NCI-H774 (cell line): ENCODE measurements at places on chromosomes 6 and 20.

- DNase-seq, result no peak
Observed at GRCh38 chr20:3483784-3484183, 13.0 kb downstream of the ATRN start.

- no peak for DNase-seq
Observed at GRCh38 chr20:44204156-44204831, 6.3 kb downstream of the OSER1 start.

- no peak for DNase-seq
Observed at GRCh38 chr6:14716499-14717146, 529.2 kb upstream of the JARID2 start.

DNA sequence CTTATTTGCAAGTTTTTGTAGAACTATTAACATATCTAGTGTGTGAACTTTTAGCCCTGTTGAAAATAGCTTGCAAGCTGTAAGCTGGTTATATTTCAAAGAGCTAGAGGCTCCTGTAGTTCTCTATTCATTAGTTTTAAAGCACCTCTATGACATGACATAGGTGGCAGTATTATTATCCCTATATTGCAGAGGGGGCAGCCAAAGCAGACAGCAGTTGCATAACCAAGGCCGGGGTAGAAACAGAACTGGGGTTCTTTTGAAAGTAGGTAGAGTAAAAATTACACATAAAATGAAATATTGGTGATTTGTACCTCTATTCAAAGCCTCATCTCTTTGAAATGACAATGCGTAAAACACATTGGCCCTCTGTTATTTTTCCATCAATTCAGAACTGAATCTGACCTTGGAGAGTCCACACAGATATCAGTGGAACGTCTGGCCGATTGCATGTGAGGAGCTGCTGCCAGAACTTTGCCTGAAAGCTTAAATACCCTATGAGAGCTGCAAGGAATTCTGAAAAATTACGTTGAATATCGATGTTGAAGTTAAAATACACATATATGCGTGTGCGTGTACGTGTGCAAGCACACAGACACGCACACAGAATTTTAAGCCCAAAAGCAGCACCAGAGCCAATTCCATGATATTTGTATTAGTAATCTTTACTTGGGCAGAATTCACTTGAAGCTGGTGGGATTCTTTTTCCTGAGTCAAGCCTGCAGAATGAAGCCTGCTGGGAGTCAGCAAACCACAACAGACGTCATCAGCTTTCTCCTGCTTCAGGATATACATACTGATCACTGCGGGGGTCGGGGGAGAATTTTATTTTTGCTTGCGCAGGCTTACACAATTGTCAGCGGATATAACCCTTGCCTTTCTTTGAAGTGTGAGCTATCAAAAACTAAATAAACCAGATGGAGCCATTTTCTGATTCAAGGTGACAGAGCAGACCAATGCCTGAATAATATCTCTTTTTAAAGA is 163.2 kb downstream of the PDE7B start:
- DNase-seq, result no peak

DNA sequence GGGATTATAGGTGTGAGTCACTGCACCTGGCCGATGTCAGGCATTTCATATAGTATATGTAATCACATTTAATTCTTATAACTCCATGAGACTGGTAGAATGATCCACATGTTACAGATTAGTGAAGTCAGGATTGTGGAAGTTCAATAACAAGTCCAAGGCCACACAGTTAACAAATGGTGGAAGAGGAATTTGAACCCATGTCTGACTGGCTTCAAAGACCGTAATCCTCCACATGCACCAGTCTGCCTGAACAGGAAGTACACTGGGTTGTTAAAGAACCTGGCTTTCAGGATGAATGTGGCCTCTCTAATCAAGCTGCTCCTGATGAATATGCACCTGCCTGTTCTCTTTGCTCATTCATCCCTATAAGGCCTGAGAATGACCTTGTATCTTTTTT is 122.0 kb upstream of the HDAC2 start:
- no peak for DNase-seq

GRCh38 chr6:108260126-108260808 is 573 bp downstream of the SNX3 start:
- no peak for DNase-seq
